ENCODE measurements at places on chromosomes 16 and 17.

DNA sequence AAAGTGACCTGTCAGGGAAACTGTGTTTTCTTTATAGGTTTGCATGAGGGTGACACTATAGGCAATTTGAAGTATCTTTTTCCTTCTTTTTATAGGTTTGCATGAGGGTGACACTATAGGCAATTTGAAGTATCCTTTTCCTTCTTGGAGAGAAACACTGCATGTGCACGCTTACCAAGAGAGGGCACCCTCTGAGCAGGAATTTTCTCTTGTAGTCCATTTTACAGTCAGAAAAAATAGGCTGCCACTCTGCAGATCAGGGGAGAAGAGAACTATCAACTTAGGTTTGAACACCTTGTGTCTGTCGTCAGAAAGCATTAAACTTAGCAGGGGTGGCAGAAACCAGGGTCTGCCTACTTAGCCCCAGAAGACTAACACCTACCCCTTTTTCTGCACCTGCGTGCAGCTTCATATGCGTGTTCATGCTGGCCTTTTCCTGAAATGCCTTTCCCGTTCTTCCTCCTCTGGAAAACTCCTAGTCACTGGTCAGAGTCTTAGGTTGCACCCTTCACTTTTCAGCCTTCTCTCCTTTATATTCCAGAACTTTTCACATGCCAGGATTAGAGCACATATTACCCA lies 16.4 kb upstream of the SMIM36 start:
- peak; percentile 53 for DNase-seq

GRCh38 chr17:9424071-9424640 lies 151.5 kb downstream of the STX8 start:
- no peak for DNase-seq

DNA sequence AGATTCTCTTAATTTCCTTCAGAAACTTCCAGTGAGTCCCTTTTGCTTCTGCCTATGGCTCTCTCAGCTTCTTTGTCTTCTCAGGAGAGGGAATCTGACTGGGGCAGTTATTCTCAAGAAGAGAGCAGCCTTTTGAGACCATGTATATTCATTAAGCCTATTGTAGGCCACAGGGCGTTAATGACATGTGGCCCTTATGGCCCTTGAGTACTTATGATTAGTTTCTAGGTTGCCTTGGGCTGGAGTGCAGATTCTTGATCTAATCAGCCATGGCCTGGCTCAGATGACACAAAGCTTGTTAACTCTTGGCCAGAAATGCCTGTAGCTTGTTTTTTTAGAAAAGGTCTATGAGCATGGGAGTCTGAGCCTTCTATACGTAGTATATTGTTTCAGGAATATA lies 17.4 kb downstream of the MFSD11 start:
- DNase-seq: no peak

- no peak for DNase-seq
These were observed 28.9 kb upstream of the PRM1 start for GRCh38 chr16:11309895-11310633.

DNA sequence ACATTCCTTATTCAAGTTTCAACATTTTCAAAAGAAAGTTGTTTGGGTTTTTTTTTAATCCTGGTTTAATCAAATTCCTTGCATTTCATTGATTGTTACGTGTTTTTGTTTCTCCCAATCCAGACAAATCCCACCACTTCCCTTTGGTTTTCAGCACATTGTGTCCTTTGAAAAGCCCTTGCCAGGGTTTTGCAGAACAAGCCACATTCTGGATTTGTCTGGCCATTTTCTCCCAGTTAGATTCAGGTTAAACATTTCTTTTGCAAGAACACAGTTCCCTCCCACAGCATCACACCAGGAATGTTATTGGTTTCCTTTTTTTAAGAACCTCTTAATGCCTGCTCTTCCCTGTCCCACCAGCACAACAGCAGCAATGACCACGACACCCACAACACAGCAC lies 278.0 kb upstream of the SALL1 start:
- DNase-seq: peak; percentile 8

- DNase-seq: peak; percentile 74
These were observed 16.4 kb downstream of the CCL11 start for GRCh38 chr17:34301986-34302385.

DNA sequence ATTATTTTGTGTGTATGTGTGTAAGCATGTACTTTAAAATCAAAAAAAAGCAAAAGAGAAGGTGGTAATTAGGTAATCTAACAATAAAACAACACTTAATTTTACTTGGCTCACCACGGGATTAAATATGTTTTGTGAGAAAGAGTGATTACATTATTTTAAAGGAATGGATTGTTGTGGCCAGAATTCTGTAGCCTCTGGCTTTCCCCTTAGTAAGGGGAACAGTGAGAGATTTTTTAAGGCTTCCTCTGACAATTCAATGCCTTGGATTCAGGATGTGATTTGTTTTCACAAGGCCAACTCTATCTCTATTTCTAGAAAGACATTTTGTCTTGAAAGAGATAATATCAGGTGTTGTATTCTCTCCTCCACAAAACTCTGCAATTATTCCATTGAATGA lies 560.3 kb upstream of the CDH8 start:
- DNase-seq: no peak

DNA sequence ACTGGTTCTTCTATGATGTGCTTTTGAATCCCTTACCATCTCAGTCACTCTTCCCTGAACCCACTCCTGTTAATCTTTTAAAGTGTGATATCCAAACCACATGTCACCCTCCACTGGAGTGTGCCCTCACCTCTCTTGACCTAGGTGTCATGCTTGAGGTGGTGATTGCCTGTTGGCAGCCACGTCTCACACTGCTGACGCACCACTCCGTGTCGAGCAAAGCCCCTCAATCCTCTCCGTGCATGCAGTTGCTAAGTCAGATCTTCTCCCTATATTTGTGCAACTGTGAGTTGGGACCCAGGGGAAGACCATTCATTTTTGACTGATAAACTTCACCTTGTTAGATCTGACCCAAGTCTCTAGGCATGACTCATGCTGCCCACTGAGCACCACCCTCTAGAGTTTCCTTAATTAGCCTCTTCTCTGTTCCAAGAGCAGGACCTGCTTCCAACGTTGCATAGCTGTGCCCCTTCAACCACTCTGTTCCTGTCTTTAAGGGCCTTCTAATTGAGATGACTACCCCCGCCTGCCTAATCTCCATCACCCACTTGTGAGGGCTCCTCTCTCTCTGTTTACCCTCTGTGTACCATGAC lies 2.7 kb downstream of the MYH13 start:
- DNase-seq: no peak

DNA sequence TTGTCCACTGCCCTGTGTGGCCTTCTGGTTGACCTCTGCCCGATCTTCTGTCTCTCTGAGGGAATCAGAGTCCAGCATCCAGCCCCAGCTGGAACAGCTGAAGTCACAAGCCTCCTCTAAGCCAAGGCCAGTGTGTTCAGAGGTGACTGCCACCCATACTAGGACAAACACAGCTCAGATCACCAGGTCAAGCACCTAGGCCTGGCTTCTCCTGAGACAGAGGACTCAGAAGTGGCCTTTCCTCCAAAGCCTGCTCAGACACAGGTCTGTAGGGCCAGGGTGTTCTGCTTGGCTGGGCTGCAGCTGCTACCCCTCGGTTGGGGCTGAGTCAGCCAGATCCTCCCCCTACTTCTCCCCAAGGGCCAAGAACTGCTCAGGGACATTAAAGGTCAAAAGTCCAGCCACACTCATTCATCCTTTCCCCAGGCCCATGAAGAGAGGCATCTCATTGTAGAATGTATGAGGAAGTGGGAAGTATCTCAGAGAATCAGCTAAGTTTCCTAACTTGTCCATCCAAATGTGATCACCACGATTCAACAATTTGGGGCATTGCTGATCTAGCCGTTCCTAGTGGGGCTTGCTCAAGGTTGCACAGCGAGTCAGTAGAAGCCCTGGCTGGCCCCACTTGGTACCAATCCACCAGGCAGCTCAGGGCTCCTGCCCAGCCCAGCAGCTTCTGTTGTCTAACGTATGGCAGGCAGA lies 7.6 kb downstream of the SLC46A1 start:
- DNase-seq: no peak

DNA sequence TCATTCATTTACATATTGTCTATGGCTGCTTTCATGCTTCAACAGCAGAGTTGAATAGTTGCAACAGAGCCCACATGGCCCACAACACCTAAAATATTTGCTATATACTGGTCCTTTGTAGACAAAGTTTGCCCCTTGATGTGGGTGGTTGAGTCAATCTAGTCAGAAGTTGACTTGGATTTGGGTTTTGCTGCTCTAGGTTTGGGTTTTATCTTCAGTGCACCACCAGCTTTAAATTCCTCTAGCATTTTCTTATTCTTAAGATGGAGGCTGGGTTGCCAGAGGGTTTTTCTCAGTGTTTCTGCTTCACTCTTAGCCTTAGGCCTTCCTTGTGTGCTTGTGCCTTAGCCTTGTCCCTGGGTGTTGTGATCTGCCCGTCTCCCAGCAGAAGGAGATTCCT lies 51.0 kb downstream of the CCDC182 start:
- no peak for DNase-seq

- peak; percentile 29 for DNase-seq
These were observed 723 bp downstream of the TRIM37 start for GRCh38 chr17:59105852-59106462.

DNA sequence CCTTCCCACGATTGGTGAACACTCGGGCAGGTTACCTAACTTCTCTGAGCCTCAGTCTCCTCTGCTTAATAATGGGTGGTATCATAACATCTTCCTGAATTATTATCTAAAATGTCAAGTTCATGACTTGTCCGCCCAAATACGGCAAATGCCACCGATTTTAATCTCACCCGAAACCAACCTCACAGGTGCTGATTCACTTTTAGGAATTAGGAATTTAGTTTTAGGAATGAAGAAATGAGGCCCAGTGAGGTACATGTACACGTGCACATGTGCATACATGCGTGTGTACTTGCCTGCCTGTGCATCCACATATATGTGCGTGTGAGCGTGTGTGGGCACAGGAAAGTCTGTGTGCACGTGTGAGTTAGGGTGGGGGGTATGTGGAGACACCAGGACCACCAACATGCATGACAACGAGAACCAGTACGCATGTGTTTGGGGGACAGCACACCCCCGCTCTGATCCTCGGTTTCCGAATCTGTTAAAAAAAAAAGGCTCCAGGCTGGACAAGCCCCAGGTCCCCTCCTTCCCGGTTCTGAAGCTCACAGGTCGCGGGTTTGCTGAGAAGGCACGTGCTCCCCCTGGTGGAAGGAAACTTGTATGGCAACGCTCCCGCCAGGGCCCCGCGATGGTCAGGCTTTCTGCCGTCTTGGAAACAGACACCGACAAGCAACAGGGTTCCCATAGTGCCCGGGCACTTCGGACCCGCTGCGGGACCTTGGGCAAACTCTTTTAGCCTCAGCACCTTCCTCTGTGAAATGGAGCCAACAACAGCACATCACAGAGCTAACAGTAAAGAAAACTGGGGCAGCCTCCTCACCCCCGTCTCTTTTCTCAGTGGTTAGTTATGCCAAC lies 219.2 kb downstream of the RBFOX3 start:
- DNase-seq: peak; percentile 55

DNA sequence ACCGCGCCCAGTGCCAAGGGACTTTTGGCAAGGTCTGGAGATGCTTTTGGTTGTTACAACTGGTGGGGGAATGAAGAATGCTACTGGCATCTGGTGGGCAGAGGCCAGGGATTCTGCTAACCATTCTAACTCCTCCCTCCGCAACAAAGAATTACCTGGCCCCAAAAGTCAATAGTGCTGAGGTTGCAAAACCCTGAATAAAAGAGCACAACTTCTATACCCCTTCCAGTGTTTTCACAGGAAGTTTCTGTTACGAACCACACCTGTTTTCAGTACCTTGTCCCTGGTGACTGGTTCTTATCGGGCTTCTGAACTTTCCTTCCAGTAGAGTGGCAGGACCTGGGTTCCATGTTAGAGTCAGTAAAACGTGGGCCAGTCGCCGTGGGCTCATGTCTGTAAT lies 17.3 kb downstream of the ABAT start:
- no peak for DNase-seq

DNA sequence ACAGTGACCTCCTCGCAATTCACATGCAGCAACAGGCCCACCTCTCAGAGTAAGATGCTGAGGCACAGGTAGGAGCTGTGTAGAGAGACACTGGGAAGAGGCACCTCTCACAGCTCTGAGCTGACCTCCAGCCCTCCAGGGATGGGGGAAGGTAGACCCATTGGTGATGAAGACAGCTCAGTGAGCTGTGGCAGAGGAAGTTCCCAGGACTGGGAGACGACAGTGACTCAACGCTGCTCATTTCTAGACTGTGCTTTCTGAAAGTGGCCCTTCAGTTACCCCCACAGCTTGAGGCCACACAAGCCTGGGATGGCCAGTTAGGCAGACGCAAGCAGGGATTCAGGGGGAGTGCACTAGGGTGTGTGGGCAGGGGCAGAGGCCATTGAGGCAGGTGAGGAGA lies 2073.2 kb downstream of the TP53TG3F start:
- no peak for DNase-seq

DNA sequence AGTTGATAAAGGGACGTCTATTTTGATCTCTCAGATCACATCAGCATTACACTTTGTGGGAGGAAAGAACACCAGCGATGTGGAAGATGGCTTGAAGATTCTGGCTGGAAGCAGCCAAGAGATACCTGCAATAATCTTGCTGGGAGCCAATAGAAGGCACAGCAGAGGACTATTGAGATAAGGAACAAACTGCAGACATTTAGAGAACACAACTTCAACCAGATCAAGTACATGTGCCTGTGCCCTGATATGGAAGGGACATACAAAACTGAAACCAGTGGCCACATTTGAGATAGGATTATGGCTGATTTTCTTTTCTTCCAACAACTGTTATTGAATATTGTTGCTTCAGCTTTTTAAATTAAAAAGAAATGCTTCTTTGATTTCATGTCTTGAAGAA lies 18.6 kb upstream of the PSMD7 start:
- DNase-seq: no peak

- no peak for DNase-seq
These were observed 441.0 kb upstream of the ERCC4 start for GRCh38 chr16:13478991-13479390.
